ENCODE measurements at places on chromosomes 5 and 9. TPM values are rescaled to one million over a fixed set of nuclear protein-coding genes. Genes with fewer than 3 reads are reported as not detected.
A peak's percentile ranks its signal among the peaks of the same experiment; 100 is the strongest.

The TEX48 gene
- not detected for polyA plus RNA-seq

The SCGB3A2 gene
- polyA plus RNA-seq = not detected

The C5orf58 gene
- polyA plus RNA-seq = not detected

The PDGFRB gene
- 4.7 TPM for polyA plus RNA-seq

The NDOR1 gene
- polyA plus RNA-seq = 4.6 TPM

The ZNF879 gene
- 0.81 TPM for polyA plus RNA-seq

The ALDH1A1 gene
- 423 TPM for polyA plus RNA-seq

The ADGRV1 gene
- polyA plus RNA-seq = 5.7 TPM

The AQP7 gene
- 1.1 TPM for polyA plus RNA-seq

The MED10 gene
- 34.2 TPM for polyA plus RNA-seq

The TERT gene
- polyA plus RNA-seq = 0.40 TPM

The TAF1L gene
- polyA plus RNA-seq = not detected

GRCh38 chr5:142360051-142360498, 35.3 kb upstream of the SPRY4 start:
- no peak for DNase-seq

DNA sequence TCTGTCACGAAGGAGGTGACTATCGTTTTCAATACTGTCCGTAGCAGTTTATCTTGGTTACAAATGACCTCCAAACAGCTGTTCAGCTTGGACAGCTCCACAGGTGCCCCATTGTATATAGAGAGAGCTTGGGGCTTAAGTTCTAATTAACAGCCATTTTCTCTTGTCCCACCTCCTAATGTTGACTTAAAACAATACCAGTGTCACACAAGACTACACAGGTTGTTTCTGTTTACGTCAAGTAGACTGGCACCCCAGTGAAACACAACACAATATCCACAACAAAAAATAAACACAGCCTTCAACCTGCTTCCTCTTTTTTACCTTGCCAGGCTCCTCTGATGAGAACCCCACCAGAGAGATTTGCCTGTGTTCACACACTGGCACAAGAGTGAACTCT, 39.8 kb upstream of the TLE1 start:
- DNase-seq = no peak

- DNase-seq = no peak
Measured at GRCh38 chr9:109767814-109768213, 12.2 kb upstream of the PALM2AKAP2 start.

- DNase-seq = no peak
Measured at GRCh38 chr5:145980259-145980658, 43.9 kb downstream of the SH3RF2 start.

GRCh38 chr5:172299916-172300439, 16.4 kb upstream of the UBTD2 start:
- no peak for DNase-seq

GRCh38 chr5:161007879-161008278, 155.9 kb upstream of the ATP10B start:
- peak; percentile 9 for DNase-seq

GRCh38 chr9:93119703-93119952, 14.4 kb downstream of the NINJ1 start:
- DNase-seq = no peak

DNA sequence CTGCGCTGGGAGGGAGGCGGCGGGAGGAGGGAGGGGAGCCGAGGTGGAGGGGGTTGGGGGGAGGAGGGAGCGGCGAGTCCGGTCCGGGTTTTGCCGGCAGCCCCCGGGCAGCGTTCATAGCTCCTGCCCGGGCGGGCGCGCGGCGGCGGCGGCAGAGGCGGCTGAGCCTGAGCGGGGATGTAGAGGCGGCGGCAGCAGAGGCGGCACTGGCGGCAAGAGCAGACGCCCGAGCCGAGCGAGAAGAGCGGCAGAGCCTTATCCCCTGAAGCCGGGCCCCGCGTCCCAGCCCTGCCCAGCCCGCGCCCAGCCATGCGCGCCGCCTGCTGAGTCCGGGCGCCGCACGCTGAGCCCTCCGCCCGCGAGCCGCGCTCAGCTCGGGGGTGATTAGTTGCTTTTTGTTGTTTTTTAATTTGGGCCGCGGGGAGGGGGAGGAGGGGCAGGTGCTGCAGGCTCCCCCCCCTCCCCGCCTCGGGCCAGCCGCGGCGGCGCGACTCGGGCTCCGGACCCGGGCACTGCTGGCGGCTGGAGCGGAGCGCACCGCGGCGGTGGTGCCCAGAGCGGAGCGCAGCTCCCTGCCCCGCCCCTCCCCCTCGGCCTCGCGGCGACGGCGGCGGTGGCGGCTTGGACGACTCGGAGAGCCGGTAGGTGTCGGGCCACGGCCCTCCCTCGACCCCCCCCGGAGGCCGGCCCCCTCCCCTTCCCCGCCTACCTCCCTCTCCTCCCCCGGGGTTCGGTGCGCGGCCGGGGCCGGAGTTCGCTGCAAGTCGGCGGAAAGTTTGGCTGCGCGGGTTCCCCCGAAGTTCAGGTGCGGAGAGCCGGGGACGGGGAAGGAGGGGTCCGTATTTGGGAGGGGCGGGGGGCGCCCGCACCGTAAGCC, at the start of gene CXXC5:
CXXC5 (plus strand) TSS at position 145 of the 877 bp plus-strand sequence. CDS start 32,175 bp downstream, outside the sequence.
- DNase-seq = peak; percentile 96

- no peak for DNase-seq
Measured at GRCh38 chr9:80320916-80321315, 749.2 kb downstream of the TLE4 start.

- no peak for DNase-seq
Measured at GRCh38 chr5:130992621-130993020, 172.4 kb downstream of the HINT1 start.

DNA sequence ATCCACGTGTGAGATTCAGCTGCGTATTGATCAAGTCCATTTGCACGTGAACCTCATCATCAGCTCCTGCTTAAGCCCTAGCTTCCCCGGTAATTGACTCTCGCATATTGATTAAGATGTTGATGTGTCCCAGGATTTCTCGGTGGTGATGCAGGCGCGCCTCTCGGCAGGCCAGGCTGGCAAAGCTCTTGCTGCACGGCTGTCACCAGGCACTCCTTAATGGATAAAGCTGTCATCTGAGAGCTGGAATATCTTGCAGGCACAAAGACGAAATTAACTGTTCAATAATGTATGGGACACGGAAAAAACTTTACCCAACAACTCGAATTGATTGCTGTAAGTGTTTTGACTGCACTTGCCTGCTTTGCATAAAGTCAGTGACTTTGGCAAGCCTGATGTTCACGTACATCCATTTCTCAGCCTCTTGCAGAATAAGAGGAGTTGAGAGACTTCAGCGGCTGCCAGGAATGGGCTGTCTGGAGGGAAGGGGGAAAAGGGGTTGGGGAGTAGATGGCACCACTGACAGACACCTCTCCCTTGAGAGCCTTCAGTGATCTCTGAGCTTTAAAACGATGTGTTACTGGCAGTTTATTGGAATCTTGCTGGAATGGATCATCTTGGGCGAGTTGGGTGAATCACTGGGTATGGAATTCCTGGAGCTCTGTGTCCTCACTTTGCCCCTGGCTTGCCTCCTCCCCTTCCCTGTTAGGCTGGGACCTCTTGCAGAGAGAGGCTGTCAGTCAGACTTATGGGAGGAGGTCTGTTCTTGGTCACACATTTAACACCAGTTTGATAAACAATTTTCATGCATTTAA, 650.3 kb downstream of the CCDC171 start:
- DNase-seq = no peak

DNA sequence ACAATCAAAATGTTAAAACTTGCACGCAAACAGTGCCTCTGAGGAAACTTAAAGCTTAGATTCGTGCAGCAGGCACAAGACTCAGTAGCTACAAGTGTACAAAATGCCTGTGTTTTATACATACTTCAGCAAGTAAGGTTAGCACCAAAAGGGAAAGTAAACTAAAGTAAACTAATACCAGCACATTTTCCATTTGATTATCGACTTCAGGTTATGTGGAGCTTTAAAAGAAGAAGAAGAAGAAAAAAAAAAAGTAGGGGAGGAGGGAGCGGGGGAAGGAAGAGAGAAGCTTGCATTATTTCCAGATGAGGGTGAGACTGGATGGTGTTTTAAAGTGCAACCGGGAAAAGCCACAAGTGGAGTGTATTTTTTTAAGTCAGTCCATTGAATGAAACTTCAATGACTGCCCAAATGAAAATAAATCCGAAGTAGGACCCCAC, 596 bp upstream of the ADAMTS6 start:
- DNase-seq = no peak

GRCh38 chr9:36818965-36819870, 214.8 kb downstream of the PAX5 start:
- no peak for DNase-seq

- no peak for DNase-seq
Measured at GRCh38 chr5:72223371-72223770, 96.7 kb downstream of the MRPS27 start.

GRCh38 chr5:115414406-115415142, 118.1 kb upstream of the CCDC112 start:
- DNase-seq = no peak

DNA sequence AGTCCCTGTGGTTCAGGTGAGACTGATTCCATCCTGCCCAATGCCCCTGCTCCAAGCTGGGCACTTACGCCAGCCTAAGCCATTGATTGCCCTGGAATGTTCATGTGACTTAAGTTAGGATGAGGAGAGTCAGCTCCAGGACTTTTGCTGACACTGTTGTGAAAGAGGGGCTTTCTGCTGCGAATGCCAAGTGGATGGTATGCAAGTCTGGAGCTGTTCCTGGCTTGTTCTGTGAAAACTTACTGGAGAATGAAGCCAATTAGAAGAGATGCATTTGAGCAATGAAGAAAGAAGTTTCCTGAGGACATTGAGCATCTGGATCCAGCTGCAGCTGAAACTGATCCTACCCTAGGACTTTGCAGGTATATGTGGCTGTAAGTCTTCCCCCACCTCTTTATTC, 61.2 kb upstream of the ZFR start:
- no peak for DNase-seq

DNA sequence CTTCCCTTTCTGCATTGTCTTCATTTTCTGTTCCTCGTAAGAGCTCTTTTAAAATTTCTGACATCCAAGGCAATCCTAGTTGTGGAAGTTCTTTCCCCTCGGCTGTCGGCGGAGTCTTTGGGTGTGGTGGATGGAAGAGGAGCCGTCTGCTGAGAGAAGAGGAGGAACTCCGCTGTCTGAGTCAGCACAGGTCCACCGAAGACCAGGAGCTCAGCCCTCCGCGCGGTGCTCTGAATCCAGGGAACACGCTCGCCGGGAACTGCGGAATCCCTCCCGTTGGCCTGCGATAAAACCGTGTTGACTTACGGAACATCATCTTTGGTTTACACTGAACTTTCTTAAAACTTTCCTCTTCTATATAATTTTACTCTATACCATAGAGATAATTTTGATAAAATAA, 100.7 kb upstream of the IRX4 start:
- DNase-seq = no peak

DNA sequence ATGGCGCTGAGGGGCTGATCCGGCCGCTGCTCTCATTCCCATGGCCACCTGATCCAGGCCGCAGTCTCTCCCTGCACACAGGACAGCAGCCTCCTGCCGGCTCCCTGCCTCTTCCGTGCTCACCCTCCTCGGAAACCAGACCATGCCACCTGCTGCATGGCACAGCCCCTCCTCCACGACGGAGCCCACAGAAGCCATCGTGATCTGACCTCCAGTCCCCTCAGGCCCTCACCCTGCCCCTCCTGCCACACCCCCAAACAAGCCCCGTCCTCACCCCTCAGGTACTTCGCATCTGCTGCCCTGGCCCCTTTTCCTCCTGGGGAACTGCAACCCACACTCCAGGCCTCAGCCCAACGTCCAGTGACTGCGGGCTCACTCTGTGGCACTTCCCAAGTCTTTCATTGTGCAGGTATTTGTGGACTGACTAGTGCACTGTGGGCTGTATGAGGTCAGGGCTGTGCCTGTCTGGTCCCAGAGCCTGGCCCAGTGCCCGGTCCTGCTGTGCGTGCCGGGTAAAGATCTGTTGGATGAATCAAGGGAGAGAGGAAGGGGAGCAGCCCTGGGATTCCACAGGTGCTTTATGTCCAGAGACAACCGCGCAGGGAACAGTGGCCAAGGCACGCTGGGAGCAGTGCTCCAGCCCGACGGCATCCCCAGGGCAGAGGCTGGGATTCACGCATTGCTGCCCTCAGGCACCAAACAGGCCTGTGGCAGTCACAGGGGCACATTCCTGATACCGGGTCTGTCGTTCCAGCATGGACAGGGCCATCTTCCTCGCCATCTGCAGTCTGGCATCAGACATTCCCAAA, 86.1 kb downstream of the ADAMTS2 start:
- no peak for DNase-seq

- DNase-seq = no peak
Measured at GRCh38 chr5:103519550-103519949, 43.0 kb downstream of the NUDT12 start.

DNA sequence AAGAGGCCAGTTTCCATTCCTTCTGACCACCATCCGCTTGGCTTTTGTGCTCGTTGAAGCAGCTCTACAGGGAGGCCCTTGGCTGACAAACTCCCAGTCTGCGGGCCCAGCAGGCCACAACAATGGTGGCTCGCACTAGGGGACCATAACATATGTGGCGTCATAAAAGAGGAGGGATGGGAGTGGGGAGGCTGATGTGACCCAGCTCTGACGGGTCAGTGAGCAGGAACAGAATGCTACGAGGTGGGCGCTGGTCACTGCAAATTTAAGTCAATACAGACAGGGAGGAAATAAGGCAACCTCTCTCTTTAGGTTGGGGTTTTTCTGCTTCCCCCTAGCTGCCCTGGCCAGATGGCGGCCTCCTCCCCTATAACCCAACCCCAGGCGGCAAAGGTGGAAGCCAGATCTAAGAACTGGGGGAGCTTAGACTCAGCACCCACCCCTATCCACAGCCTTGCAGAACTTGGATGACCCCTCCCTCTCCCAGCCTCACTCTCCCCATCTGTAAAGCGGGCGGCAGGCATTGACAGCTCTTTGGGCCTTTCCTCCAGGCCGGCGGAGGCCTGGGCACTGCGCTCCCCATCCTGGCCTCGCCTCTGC, 778 bp downstream of the FRRS1L start:
- DNase-seq = no peak

- no peak for DNase-seq
Measured at GRCh38 chr5:68740226-68740910, 353.4 kb upstream of the SLC30A5 start.

DNA sequence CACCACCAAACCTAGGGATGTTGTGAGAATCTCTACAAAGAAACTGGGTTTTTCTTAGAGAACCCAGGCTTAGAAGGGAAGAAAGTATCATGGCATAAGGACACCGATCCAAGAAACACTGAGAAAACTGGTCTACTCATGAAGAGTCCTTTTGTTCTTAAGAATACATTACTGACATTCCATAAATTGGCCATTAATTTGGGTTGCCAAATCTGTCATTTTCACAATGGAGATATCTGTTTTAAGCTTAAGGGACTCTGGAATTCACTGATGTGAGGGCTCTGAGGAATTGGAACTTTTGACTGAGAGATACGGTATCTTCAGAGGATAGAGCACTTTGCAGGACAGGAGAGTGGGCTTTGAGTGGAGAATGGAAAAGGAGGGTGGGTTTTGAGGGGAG, 315.3 kb upstream of the ZNF608 start:
- no peak for DNase-seq

GRCh38 chr5:110790673-110791072, 51.9 kb downstream of the SLC25A46 start:
- DNase-seq = no peak

DNA sequence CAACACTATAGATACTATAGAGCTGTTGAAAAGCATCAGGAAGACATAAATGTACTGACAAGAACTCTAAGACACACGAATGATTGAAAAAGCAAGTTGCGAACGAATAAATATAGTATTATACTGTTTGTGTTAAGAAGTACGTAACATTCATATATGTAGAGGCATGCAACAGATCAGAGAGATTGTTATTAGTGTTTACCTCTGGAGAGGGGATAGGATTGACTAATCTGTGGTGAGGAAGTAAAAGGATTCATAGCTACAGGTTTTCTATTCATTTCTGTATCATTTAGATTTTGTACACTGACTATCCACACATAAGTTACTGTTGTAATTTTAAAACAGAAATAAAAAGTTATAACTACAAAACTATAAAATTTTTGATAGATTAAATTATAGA, 147.6 kb upstream of the SV2C start:
- DNase-seq = no peak
